Chondrocyte (in vitro differentiated cells): ENCODE measurements at places on chromosomes 2 and 18. TPM values are rescaled to one million over a fixed set of nuclear protein-coding genes. Genes with fewer than 3 reads are reported as not detected.

SLC39A10 gene
- 19.8 to 39.6 TPM (median 24.0 TPM) in 3 replicates for total RNA-seq

C2orf78 gene
- not detected in 3 replicates for total RNA-seq

CPS1 gene
- 4.3 to 15.2 TPM (median 4.6 TPM) in 3 replicates for total RNA-seq

CTAGE1 gene
- 0.12 to 0.13 TPM in 2 of 3 replicates, not detected in the other for total RNA-seq

MEP1B gene
- total RNA-seq, result not detected in 3 replicates

ATRAID gene
- 79.0 to 116 TPM (median 91.2 TPM) in 3 replicates for total RNA-seq

SRD5A2 gene
- not detected in 3 replicates for total RNA-seq

PLCD4 gene
- total RNA-seq, result 4.1 to 8.6 TPM (median 5.0 TPM) in 3 replicates

CSRNP3 gene
- 3.7 to 8.2 TPM (median 3.7 TPM) in 3 replicates for total RNA-seq

TMEM198 gene
- 3.6 to 6.1 TPM (median 4.8 TPM) in 3 replicates for total RNA-seq

DNA sequence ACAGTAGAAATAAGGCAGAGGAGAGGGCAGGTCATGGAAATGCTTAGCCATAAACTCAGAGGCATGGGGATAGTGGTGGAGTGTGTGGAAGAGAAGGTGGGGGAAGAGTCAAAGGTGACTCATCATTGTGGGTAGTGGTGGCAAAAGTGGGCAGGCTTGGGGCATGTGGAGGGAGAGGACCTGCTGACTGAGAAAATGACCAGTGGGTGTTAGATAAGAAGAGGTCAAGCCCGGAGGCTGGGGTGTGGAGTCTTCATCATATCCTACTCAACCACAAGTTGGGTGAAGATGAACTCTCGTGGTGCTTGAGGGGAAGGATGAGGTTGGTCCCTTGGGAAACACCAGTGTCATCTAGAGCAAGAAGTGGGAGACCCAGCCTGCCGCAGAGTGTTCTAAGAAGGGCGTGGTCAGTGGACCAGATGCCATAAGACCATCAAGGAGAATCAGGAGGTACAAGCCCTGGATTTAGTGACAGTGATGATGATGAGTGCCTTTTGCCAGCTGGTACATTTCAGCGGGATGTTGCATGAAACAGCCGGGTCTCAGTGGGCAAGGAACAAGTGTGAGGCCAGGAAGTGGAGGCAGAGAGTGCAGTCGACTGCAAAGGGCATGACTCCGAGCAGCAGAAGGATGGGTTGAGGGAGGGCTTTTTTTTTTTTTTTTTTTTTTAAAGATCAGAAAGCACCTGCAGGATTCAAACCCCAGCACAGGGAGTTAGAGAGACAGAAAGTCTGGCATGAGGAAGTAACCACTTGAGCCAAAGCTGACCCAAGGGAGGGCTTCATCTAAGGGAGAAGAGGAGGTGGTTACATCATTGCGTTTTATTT, 122.6 kb upstream of the SPRED2 start:
- peak overlapping the region; percentile 33 for H3K27ac ChIP-seq
- H3K36me3 ChIP-seq, result no peaks in the 10 kb centered on the region
- no peak for DNase-seq

DNA sequence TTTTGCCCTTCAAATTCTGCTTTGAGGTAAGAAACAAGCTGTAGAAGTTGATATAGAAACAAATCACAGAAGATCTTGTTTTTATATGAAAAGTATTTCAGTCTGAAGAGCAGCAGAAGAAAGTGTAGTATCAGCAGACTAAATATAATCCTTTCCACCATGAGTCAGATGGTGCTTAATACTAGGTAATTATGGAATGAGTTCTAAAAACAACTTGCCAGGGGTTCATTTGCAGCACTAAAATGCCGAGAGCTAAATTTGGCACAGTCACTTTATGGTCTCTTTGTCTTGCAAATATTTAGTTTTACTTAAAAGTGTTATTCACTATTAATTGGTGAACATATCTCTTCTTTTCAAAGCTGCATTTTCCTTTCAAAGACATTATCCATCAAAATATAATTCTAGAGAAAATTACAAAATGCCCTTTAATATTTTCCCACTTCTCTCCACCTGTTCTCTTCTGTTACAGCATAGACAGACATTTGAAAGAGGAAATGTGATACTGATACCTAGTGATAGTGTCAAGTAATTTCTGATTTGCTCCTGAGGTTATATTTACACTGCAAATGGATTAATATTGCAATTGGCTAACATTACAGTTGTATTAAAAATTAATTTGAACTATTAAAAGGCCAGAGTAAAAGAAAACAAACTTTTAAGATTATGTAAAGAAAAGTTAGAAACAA, 5.3 kb downstream of the MYL1 start:
- no peak overlapping the region for H3K4me3 ChIP-seq
- DNase-seq, result no peak
- H3K4me1 ChIP-seq, result no peaks in the 10 kb centered on the region
- H3K36me3 ChIP-seq, result no peaks in the 10 kb centered on the region
- no peak overlapping the region for H3K27ac ChIP-seq

DNA sequence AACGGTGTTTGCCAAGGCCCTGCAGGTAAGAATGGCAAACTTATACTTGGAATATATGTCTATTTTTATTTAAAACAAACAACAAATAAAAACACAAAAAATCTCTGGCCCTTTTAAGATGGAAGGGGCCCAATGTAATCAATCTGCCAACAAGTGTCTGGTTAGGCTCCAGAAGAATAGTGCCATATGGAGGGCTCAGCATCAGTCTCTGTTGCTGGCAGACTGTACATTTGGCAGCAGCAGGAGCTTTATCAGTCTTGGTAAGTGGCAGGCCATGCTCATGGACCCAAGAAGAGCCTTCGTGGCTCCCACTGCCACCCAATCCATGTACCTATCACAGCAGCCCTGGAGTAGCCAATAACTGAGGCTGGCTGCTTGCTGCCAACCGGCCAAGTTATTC, 101.1 kb downstream of the GALNT3 start:
- H3K27me3 ChIP-seq, result no peaks in the 10 kb centered on the region
- H3K4me3 ChIP-seq, result no peak overlapping the region
- no peak for DNase-seq
- peaks cover 1% of the 10 kb centered on the region for H3K36me3 ChIP-seq
- peaks cover 4% of the 10 kb centered on the region for H3K4me1 ChIP-seq

DNA sequence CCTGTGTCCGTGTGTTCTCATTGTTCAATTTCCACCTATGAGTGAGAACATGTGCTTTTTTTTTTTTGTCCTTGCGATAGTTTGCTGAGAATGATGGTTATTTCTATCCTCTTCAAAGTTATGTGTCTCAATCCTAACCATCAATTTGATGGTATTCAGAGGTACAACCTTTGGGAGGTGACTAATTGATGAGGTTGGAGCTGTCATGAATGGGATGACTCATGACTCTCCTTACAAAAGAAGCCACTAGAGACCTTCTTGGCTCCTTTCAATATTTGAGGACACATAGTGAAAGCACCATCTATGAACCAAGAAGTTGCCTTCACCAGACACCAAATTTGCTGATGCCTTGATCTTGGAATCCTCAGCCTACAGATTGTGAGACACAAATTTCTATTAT, 677.1 kb upstream of the DDX18 start:
- H3K4me1 ChIP-seq, result no peaks in the 10 kb centered on the region
- no peak for DNase-seq
- H3K27me3 ChIP-seq, result no peaks in the 10 kb centered on the region
- no peaks in the 10 kb centered on the region for H3K36me3 ChIP-seq

- no peak for DNase-seq
- H3K27me3 ChIP-seq, result peaks cover 35% of the 10 kb centered on the region
- no peaks in the 10 kb centered on the region for H3K36me3 ChIP-seq
- no peak overlapping the region for H3K4me3 ChIP-seq
- H3K4me1 ChIP-seq, result no peaks in the 10 kb centered on the region
Observed at GRCh38 chr2:130762910-130763385, 7.6 kb downstream of the AMER3 start.

GRCh38 chr2:129957891-129958290, 21.6 kb upstream of the RAB6C start:
- no peak overlapping the region for H3K27ac ChIP-seq
- H3K36me3 ChIP-seq, result no peaks in the 10 kb centered on the region
- peaks cover 14% of the 10 kb centered on the region for H3K4me1 ChIP-seq
- H3K4me3 ChIP-seq, result no peak overlapping the region

GRCh38 chr18:2847317-2848246, 776 bp downstream of the EMILIN2 start:
- no peak overlapping the region for H3K27ac ChIP-seq
- peaks cover 16% of the 10 kb centered on the region for H3K4me1 ChIP-seq
- H3K36me3 ChIP-seq, result no peaks in the 10 kb centered on the region
- H3K27me3 ChIP-seq, result peaks cover 13% of the 10 kb centered on the region
- no peak for DNase-seq

- no peaks in the 10 kb centered on the region for H3K36me3 ChIP-seq
- no peaks in the 10 kb centered on the region for H3K4me1 ChIP-seq
- no peak for DNase-seq
- H3K27me3 ChIP-seq, result peaks cover 3% of the 10 kb centered on the region
- no peak overlapping the region for H3K4me3 ChIP-seq
Observed at GRCh38 chr18:1760901-1761300, 810.4 kb downstream of the METTL4 start.

DNA sequence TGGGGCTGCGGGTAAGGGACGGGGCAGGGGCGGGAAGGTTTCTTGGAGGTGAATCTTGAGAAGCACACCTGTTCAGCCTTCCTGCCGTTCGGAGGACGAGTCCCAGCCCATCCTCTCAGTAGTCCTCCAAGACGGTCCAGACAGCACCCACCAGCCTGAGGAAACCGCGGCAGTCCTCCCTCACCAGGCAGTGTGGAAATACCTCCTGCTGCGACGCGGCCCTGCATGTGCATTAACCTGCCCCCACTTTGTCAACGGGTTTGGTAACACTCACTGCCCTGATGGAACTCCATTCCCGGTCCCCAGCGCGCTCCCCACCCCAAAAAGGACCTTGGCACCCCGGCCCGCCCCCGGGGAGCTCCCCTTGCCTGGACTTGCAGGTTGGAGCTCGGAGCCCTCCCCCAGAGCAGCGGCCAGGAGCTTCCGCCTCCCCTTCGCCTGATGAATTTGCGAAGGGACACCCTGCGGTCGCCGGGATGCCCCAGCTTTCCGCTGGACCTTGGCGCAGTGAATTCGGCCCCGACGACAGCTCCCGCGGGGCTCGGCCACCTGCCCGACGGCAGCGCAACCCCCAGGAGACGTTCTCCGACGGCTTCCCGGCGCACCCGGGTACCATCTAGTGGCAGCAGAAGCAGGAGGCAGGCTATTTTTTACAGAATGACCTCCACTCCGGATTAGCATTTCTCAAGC, 31.5 kb downstream of the ACVR1C start:
- peaks cover 61% of the 10 kb centered on the region for H3K27me3 ChIP-seq
- H3K4me1 ChIP-seq, result no peaks in the 10 kb centered on the region
- H3K4me3 ChIP-seq, result peak overlapping the region; percentile 35
- no peak for DNase-seq
- no peak overlapping the region for H3K27ac ChIP-seq

GRCh38 chr2:234559609-234560008, 62.7 kb upstream of the ARL4C start:
- H3K4me3 ChIP-seq, result no peak overlapping the region
- H3K27me3 ChIP-seq, result peaks cover 6% of the 10 kb centered on the region
- no peak for DNase-seq

GRCh38 chr18:57837917-57838548, 34.9 kb upstream of the ATP8B1 start:
- no peaks in the 10 kb centered on the region for H3K36me3 ChIP-seq
- no peak for DNase-seq
- H3K27ac ChIP-seq, result no peak overlapping the region
- H3K4me1 ChIP-seq, result peaks cover 46% of the 10 kb centered on the region
- no peak overlapping the region for H3K4me3 ChIP-seq

- no peak overlapping the region for H3K4me3 ChIP-seq
- H3K4me1 ChIP-seq, result no peaks in the 10 kb centered on the region
- peaks cover 10% of the 10 kb centered on the region for H3K27me3 ChIP-seq
- no peak for DNase-seq
- H3K36me3 ChIP-seq, result no peaks in the 10 kb centered on the region
- H3K27ac ChIP-seq, result no peak overlapping the region
Observed at GRCh38 chr2:231951452-231952035, 10.0 kb upstream of the DIS3L2 start.

DNA sequence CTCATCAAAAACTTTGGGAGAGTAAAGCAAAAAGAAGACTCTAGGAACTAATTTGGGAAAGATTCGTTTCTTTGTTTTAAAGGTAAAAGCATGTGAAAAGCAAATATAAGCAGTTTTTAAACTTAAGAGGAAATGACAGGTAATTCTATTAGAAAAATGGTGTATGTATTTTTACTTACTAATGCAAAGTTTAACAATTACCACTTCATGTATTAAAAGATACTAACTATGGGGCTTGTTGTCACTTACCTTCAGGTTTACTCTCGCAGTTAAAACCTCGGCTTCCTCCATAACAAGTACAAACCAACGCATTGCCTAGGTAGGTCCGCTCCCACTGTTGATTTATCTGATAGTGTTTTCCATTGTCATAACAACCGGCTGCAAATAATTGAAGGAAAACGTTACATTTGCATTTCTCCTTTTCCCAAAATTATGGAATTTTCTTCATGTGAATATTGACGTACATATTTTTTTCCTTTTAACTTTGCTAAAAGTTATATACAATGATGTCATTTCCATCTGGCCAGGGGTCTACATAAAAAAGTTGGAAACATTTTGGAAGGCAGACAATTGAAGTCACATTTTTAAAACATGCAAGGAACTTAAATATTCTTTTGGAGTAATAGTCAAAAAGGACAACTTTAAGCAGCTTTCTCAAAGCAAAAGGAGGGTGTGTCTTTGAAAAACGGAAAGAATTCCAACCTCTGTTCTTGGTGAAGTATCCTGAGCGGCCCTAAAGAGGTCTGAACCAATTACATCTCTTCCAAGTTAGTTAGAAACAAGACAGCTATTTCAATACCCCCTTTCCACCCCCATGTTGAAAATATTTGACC, 1.2 kb downstream of the FN1 start:
- peak overlapping the region; percentile 99 for H3K27ac ChIP-seq
- DNase-seq, result no peak
- H3K27me3 ChIP-seq, result no peaks in the 10 kb centered on the region
- peaks cover 60% of the 10 kb centered on the region for H3K4me1 ChIP-seq

GRCh38 chr2:121868652-121869051, 113.2 kb downstream of the TSN start:
- no peaks in the 10 kb centered on the region for H3K4me1 ChIP-seq
- H3K36me3 ChIP-seq, result no peaks in the 10 kb centered on the region
- no peak overlapping the region for H3K27ac ChIP-seq
- no peak overlapping the region for H3K4me3 ChIP-seq
- DNase-seq, result no peak

- H3K4me3 ChIP-seq, result no peak overlapping the region
- peaks cover 35% of the 10 kb centered on the region for H3K27me3 ChIP-seq
- H3K4me1 ChIP-seq, result peaks cover 9% of the 10 kb centered on the region
- peaks cover 1% of the 10 kb centered on the region for H3K36me3 ChIP-seq
- DNase-seq, result peak; percentile 67
- H3K27ac ChIP-seq, result no peak overlapping the region
Observed at GRCh38 chr2:95337829-95338228, 40.7 kb downstream of the KCNIP3 start.
